ENCODE measurements at places on chromosomes 7 and 10.

DNA sequence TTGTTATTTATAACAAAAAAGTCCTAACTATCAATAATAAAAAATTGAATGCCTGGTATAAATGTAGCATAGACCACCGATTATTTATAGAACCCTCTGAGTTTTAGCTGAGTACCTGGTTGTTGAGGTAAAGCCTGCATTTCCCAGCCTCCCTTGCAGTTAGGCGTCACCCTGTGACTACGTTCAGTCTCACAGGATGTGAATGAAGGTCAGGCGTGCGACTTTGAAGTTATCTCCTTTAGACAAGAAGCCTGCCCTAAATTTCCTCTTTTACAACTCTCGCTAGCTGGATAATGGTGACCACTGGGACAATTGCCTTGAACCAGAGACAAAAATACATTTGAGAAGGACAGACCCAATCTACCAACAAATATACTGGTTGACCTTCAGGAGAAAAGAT, 67.5 kb upstream of the TES start:
- no peak for DNase-seq

DNA sequence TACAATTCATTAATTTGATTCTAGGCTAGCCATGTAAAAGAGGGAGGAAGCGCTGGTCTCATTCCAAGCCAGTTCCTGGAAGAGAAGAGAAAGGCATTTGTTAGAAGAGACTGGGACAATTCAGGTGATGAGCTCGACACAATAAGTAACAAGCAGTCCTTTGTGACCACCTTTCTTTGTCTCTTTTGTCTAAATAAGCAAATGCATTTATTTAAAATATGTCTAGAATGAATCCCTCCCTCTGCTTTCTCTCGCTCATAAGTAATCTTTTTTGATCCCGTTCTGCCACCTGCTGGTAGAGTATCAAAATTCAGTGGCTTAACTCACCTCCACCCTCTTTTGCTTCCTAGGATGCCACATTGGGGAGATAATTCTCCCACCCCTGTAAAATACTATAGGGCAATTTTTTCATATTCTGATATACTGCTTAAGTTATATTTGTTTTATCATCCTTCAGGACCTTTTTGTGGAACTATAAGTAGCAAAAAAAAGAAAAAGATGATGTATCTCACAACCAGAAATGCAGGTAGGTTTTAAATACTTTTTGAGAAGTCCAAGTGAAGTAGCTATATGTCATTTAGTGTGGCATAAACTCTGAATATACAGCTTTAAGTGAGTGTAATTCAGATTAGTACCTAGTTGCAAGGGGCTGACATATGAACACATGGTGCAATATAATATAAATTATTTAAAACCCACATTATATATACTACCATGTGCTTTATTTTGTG, 91.5 kb downstream of the GSDME start:
- peak; percentile 24 for DNase-seq

- DNase-seq = peak; percentile 37
Observed at GRCh38 chr10:4704034-4704545, 121.9 kb upstream of the AKR1E2 start.

GRCh38 chr10:24550680-24551079, 173.0 kb downstream of the ARHGAP21 start:
- DNase-seq = no peak

GRCh38 chr7:120272701-120273475, at the start of gene KCND2:
KCND2 (plus strand) TSS chr7:120273175.
- peak; percentile 18 for DNase-seq

DNA sequence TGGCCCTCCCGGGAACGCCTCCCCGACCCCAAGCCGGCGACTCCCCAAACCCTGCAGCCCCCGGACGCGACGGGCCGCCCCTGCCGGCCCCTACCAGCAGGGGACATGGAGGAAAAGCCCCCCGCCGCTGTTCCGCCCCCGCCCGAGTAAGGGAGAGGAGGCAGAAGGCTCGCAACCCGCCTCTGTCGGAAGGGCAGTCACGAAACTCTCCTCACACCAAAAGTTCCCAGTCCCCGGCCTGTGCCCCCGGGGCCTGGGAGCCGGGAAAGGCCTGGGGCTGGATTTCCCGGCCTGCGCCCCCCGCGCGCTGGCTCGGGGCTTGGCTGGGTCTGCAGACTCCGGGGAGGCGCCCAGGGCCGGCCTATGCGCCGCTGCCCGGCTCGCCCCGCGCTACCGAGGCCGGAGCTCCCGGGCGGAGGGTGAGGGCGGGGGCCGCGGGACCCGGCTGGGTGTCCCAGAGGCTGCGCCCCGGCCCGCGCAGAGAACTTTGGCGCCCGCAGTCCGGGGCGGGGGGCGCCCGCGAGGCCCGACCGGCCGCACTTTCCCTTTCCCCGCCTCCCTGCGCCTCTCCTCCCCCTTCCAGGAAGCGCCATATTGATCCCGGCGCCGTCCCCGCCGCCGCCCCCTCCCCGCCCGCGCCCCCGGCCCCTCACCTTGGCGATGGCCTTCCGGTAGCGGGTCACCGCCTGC, 728 bp downstream of the PARD3 start:
- peak; percentile 58 for DNase-seq

GRCh38 chr7:30802812-30803211, 31.6 kb downstream of the MINDY4 start:
- no peak for DNase-seq

DNA sequence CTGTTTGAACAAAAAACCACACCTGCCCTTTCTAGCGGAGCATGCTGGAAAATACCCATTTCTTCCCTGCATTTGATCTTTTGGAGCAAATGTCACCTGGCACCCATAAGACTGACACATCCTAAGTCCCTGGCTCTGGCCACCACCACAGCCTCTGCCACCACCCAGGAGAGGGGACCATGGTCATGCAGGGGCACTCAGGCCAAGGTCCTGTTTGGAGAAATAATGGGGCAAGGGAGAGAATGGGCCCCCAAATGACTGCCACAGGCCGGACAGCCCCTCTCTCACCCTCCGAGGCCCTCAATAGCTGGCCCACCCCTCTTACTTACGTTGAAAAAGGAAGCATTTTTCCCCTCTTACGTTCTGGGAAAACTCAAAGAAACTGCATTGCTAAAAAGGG, 35.4 kb downstream of the RGS10 start:
- no peak for DNase-seq

DNA sequence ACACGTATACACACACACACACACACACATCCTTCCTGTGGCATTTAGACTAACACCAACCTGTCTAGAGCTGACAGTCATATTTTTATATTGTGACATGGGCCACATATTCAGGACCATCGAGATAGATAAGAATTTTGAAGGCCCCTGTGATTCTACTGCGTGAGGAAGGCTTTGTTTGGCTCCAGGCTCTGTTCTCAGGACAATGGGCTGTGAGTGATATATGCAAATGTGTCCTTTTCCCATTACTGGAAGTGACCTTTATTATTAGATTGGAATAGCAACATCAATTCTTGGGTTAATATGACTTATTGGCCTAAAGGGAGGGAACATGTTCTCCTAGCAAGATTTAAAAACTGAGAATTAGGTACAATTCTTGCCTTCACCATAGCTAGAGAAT, 156.1 kb downstream of the SPAG6 start:
- no peak for DNase-seq

- no peak for DNase-seq
Observed at GRCh38 chr10:17038627-17039026, 91.0 kb downstream of the CUBN start.

DNA sequence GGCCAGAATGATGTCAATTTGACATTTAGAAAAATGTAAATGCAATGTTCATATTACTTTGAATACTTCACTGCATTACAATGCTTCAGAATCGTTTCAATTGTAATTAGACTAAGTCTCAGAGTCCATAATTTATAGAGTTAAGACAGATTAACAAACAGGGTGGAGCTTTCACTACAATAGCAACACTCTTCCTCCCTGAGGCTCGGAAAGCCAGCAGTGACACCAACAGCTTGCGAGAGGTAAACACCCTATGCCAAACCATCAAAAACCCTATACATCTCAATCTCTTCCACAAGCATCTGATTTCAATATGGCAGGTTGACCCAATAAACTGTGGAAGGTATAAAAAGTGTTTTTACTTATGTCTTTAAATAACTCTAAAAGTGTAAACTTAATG, 72.2 kb downstream of the DOCK4 start:
- no peak for DNase-seq

- no peak for DNase-seq
Observed at GRCh38 chr10:3421537-3422257, 249.1 kb upstream of the PITRM1 start.

DNA sequence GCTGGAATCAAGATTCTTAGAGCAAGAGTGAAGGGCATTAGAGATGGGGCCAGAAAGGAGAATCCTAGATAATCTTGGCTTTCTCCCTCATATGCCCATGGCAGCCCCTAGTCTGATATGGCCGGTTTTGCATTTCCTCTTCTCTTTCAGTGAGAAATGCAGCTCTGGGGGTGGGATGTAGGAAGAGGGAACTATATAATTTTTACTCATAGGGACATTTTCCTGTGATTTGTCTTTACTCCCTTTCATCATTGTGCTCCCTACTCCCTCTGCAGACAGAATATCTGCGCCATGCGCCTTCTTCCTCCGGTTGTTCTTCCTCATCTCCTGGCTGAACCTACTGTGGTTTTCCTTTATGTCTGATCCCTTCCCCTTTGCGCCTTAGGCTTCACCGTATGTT, 16.8 kb upstream of the CHCHD1 start:
- DNase-seq = no peak

- no peak for DNase-seq
Observed at GRCh38 chr7:119925581-119926289, 347.2 kb upstream of the KCND2 start.

DNA sequence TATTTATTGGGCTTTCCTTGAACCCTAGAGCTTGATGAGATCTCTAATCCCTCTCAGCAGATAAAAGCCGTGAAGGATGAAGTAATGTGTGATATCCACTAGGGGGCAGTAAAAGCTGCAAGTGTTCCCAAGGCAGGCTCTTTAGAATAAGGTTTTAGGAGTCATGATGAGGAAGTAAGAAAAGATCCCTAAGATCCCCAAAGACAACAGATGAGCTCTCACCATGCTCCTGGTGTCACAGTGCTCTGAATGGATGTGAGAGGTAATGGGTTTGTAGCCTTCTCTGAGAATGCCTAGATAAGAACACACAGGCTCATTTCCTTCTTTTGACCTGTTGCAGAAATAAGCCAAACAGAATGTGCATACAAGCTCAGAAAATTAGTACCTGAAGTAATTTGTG, 70.4 kb upstream of the ITPRID1 start:
- DNase-seq = peak; percentile 14

GRCh38 chr10:43211030-43211429, 55.8 kb downstream of the RASGEF1A start:
- no peak for DNase-seq

DNA sequence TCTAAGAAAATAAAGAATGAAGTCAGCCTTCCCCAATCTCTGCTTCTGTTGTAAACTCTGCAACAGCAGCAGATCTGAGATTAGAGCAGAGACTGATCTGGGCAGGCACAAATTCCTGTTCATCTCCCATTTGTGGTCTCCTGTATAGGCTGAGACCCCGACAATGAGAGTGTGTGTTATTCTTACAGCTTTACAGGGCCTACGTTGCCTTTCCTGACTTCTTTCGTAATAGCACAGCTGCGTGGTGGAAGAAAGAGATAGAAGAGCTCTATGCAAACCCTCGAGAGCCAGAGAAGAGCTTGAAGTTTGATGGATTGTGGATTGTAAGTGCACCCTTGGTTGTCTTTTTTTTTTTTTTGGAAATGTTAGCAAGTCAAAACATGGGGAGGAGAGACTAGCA, 72.1 kb downstream of the PRSS58 start:
- no peak for DNase-seq

DNA sequence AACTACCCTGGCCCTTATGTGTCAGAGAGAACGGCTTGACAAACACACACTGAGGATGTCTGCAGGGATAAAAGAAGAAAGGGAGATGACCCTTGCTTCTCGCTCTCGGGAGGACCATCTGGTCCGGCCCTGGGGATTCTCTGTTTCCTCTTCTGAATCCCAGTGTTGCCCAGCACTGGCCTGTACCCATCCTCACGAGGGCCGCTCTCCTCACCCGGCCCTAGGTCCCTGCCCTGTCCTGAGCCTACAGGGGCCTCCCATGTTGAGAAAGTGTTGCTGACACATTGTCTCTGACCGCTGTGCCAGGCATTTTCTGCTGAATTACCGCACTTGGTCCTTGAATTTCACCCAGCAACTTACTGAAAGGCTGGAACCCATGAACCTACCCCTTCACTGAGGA, 171.9 kb upstream of the LANCL2 start:
- no peak for DNase-seq

DNA sequence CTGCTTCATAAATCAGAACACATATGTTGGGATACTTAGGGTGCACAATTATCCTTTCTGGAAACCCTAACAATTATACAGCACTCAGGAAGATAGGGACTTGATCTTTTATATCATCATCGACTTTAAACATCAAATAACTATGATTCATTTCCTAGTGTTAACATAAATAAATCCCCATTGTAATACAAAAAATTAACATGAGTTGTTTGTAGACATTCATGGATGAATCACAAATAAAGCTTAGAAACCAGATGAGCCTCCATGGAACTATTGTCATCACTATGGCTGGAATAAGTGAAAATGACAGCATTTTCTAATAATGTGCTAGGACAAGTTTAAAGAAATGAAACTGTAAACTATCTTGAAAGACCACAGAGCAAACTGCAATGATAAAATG, 821.7 kb downstream of the GATA3 start:
- DNase-seq = no peak

DNA sequence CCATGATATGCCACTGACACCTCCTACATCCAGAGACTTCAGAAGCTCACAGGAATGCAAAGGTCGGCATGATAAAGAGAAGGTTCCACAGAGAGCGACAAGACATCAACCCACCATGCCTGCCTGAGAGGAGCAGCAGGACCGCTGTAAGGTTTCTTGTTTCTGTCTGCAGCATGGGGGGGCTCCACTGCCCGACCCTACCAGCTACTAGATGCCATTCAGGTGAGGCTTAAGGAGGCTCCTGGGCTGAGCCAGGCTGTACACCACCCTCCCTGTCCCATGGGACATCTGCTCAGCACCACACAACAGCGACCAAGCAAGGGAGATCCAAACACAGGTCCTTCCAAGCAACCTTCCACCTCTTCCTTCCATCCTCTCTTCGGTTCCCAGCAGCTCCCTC, 234.6 kb downstream of the TNS3 start:
- no peak for DNase-seq

- DNase-seq = no peak
Observed at GRCh38 chr7:42128703-42129102, 108.3 kb downstream of the GLI3 start.

DNA sequence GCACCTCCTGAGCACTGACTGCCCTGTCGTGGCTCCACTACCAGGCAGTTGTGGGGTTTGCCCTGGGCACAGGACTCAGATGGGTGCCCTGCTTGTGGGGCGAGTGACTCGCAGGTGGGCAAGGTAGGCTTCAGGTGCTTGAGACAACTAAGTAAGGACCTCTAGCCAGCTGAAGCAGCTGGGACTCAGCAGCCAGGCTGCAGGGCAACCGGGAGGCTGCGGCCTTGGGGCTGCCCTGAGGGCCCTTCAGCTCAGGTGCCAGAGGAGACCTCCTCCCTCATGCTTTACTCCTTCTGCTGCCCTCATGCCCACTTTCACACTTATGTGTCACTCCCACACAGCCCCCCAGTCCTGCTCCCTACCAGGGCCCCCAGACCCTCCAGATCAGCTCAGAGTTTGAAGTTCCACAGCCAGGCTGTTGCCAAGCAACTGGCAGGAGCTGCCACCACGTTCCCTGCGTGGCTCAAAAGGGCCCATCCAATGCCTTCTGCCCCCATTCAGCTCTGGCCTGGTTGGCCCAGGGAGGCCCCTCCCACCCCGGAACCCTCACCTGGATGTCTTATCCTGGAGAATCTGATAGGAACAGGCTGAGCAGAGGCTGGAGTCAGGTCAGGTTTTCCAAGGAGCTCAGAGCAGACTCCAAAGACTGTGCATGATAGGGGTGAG, 10.0 kb downstream of the TLX1 start:
- no peak for DNase-seq

- DNase-seq = peak; percentile 35
Observed at GRCh38 chr7:66682350-66683093, 53.8 kb downstream of the KCTD7 start.
